ENCODE measurements at places on chromosomes 4 and X.

DNA sequence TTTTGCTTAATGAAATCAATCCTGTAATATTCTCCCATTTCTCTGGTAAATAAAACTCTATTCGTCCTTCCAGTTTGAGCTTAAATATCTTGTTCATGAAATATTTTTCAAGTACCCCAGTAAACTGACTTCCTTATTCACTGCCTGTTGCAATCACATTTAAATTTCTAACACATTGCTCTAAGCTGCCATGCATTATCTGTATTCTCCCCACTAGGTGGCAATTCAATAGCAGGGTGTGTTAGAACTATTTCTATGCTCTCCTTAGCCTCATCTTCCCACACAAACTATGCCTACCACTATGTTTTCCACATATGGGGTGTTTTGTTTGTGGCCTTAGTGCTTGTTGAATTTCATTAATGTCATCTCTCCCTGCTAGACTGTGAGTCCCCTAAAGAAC, 377.1 kb upstream of the HS3ST1 start:
- peak; percentile 27 for DNase-seq

GRCh38 chr4:88177983-88178625, 19.7 kb upstream of the ABCG2 start:
- DNase-seq: peak; percentile 88

GRCh38 chrX:155169881-155170280, 46.4 kb upstream of the VBP1 start:
- no peak for DNase-seq

DNA sequence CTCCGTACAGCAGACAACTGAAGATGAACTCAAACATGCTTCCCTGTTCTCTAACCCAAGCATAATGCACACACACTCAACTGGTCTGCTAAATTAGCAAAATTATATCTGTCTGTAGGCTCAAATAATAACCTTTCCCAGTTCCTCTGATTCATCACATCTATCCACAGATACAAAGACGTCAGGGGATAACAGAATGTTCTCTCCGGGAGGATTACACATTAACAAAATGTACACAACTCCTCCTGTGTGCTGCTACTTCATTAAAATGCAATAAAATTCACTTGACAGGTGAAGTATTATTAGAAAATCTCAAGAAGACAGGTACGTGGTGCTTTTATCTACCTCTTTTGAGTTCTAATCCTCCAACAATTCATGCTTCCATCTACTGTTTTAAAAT, 57.4 kb downstream of the FAT1 start:
- DNase-seq: no peak

- DNase-seq: peak; percentile 55
Observed at GRCh38 chr4:38902695-38903094, 35.1 kb downstream of the FAM114A1 start.

All from KBM-7 (cell line).